Upper lobe of left lung (tissue), 6 donors: ENCODE measurements at places on chromosomes 4 and X. TPM values are rescaled to one million over a fixed set of nuclear protein-coding genes. Genes with fewer than 3 reads are reported as not detected.

DNA sequence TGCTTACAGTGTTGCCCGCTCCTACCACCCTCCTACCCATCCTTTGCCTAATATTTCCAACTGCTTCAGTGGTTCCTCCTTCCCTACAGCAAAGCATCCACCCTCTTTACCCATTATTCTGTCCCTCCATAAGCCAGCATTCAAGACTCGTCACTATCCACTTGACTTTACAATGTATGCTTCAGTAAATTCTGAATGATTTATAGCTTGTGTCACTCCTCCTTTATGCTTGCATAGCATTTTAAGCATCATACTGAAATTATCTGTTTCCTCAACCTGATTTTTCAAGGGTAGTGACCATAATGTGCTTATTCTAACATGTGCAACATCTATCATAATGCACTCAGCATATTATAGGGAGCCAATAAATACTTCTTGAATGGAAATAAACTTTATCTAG, 365.5 kb downstream of the RAB28 start:
- DNase-seq = no peak

GRCh38 chr4:38131371-38132091, 171.3 kb downstream of the PTTG2 start:
- DNase-seq = no peak

The LONRF3 gene
- total RNA-seq = 61.6 TPM

- DNase-seq = no peak
These were observed 31.6 kb upstream of the CLNK start for GRCh38 chr4:10716163-10716562.

DNA sequence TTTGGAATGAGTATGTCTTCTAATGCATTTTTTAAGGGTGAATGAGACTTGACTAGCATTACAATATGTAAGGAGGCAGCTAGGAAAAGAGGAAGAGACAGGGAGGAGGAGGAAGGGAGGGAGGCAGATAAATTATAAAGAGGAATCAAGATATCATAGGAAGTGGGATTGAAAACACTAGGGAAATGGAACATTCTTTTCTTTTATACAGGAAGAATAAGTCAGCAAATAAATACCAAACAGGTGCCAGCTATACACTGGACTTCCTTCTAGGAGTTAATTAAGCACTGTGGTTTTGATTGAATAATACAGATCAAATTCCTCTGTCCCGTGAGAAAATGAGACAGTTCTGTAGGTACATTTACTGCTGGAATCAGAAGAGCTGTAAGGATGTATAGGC, 78.6 kb downstream of the PACRGL start:
- no peak for DNase-seq

The C4orf50 gene
- total RNA-seq = 1.3 TPM

GRCh38 chr4:1177274-1178141, 5.1 kb upstream of the SPON2 start:
- DNase-seq = peak; percentile 24

GRCh38 chr4:93436000-93436626, 392.4 kb upstream of the ATOH1 start:
- DNase-seq = no peak

The FGFR3 gene
- total RNA-seq = 18.5 TPM

The XAGE3 gene
- not detected for total RNA-seq

DNA sequence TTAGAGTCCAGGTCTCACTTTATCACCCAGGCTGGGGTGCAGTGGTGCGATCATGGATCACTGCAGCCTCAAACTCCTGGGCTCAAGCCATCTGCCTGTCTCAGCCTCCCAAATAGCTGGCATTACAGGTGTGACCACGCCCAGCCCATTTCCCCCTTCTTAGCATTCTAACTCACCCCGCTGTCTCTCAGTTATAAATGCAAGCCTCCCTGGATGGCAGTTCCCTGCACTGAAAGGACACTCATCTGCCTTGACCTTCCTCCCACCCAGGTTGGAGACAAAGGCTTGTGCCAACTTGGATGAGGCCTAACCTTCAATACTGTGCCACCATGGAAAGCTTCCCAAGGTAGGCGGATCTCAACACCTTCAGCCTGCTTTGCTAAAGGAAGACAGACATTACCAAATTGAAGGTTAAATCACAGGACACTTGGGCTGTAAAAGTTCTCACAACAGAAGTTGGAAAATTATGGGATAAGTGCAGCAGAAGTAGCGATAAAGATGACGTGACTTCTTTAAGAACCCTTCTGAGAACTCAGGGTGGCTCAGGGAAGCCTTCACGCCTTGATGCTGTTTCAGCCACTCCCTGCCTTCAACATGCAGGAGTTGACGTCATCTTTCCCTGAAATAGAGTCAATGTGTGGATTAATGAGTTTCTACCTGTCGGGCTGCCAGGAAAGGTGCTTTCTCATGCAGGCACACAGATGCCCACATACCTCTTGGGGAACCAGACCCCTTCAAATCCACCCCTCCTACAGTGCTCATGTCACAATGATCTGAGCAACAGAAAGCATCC, 10.6 kb upstream of the GPM6B start:
- no peak for DNase-seq

- DNase-seq = no peak
These were observed 100.2 kb downstream of the TSPAN7 start for GRCh38 chrX:38661561-38661960.

The SLC6A8 gene
- total RNA-seq = 5.8 TPM

The BMP3 gene
- 8.8 TPM for total RNA-seq

The MTTP gene
- 0.22 TPM for total RNA-seq

DNA sequence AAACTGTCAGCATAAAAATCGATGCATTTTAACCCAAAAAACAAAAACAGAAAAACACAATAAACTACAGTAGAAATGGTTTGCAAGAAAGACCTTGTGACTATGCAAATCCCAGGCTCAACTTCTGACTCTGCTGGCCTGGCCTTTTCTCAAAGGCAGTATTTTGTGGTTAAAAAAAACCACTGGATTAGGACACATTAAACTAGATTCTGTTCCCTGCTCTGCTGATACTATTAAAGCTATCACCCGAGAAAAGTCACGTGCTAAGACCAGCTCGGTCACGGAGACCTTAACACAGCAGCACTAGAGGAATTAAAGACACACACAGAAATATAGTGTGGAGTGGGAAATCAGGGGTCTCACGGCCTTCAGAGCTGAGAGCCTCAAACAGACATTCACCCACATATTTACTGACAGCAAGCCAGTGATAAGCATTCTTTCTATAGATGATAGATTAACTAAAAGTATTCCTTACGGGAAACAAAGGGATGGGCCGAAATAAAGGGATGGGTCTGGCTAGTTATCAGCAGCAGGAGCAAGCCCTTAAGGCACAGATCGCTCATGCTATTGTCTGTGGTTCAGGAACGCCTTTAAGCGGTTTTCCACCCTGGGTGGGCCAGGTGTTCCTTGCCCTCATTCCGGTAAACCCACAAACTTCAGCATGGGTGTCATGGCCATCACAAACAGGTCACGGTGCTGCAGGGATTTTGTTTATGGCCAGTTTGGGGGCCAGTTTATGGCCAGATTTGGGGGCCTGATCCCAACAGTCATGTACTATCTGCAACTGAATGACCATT, 16.1 kb downstream of the CBR4 start:
- DNase-seq = no peak

DNA sequence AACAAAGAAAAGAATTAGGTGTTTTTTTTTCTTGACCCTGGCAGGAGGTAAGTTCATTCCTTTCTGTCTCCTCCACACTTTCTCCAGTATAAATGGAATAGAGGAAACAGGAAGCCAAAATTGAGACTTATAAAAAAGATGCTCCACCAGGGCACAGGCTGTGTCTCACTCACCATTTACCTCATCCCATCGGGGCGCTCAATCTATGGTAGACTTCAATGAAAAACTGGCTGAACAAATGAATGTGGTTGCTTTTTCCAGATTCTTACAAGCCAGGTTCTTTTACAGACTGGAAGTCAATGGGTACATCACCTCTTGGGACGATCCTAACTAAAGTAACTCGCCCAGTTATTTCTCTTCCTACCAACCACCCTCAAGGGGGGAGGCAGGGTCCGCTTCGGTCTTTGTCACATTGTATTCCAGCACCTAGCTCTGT, 685 bp downstream of the COMMD8 start:
- no peak for DNase-seq

GRCh38 chrX:83022020-83022419, 486.1 kb upstream of the POU3F4 start:
- no peak for DNase-seq

The TEX11 gene
- not detected for total RNA-seq

The F8 gene
- total RNA-seq = 47.1 TPM

DNA sequence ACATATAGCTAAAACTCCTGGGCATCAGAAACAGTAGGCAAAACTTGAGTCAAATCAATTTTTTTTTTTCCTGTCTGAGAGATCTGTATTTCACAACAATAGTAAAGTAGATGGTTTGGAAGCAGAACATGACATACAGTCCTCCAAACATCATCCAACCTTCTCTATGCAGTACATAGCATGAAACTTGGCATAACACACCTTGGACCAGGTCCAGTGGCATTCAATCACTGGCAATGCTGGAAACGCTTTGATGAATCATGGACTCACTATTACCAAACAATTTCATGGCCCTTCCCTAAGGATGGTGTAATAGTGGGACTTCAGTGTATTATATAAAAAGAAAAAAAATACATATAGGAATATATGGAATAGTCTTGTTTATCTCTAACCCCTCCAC, 154.6 kb downstream of the FMR1NB start:
- DNase-seq = no peak

DNA sequence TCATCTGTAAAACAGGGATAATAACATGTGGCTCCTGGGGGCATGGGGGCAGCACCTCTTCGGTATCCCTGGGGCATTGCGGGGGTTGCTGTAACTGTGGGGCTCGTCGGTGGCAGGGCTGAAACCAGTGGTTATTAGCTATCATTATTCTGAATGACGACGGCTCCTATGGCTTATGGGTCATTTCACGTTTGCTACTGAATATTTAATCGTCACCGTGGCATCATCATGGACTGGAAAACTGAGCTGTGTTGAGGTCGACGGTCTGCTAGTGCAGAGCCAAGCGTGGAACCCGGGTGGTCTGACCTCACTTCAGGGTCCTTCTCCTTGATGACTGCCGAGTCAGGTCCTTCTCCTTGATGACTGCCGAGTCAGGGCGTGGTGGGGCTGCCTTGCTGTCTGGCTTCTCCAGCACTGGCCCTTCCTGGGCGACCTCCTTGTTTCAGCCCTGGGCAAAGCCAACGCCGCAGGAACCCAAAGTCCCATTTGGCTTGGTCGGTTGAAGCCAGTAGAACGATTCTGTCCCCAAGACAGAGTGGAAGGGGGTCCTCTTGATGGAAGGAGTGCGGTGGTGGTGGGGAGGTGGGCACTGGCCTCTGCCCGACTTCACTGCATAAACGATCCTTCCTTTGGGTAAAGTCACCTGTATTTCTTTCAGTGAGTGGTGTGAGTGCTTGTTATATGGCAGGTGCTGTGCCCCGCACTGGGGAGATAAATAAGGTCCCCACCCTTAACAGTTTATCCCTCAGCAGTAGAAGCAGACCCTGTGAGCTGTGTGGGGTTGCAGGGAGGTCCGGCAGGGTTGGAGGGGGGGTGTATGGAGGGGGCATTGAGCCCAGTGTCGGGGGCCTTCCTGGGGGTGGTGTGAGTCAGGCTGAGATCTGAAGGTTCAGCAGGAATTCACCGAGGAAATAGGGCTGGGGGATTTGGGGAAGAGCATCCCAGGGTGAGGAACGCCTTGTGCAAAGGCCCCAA, 40.8 kb downstream of the PSAPL1 start:
- DNase-seq = no peak

DNA sequence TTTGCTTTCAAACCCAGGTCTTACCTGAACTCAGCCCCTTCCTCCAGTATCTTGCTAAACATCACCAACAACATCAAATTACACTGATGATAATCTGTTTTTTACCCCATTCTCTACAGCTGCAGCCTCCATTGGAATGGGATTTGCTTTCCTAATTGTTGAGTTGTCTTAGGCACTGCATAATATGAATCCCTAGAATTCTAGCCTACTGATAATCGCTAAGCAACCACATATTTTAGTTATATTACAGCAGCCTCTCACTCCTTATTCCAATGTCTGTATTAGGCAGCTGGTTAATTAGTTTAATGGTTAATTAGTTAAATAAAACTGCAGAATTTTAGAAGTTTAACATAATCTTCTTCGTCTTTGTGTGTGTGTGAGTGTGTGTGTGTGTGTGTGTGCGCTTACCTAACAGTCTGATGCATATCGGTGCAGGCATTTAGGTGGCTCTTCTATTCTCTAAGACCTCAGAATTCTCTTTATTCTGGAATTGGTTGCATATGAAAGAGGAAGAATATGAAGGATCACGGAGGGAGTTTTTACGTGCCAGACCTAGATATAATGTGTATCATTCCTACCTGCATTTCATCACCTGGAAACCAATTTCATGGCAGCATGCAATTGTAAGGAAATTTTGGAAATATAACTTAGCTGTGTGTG, 5.3 kb upstream of the COMMD8 start:
- no peak for DNase-seq

- no peak for DNase-seq
These were observed 190.7 kb downstream of the ZNF674 start for GRCh38 chrX:46354481-46354880.

DNA sequence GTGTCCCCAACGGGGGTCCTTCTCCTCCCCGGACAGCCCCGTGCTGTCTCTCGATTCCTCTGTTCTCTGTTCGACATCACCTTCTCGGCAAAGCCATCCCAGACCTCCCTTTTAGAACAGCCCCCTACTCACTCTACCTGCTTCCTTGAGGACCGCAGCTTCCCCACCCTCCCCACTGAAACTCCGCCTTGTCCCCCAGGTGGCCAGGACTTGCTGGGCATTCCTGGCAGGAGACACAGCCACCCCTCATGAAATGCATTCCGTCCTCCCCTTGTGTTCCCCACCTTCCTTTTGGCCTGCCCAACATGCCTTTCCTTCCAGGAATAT, 34.8 kb upstream of the GPR78 start:
- DNase-seq = no peak

The MUC7 gene
- not detected for total RNA-seq

- DNase-seq = no peak
These were observed 92.9 kb upstream of the TNIP3 start for GRCh38 chr4:121256887-121257466.

DNA sequence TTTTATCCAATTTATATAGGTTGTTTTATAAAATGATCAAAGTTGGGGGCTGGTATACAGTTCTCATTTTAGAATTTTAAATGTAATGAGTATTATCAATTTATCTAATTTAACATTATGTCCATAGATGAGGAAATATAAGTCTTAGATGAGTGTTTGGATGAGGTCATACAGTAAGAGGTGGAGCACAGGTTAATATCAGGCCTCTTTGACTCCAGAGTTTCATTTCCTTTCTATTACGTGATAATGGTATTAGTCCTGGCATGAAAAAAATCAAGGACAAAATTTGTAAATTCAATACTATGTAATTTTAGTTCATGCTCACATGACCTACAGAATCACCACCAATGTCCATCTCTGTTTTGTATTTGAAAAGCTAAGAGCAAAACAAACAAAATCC, 269.8 kb downstream of the FSTL5 start:
- no peak for DNase-seq

DNA sequence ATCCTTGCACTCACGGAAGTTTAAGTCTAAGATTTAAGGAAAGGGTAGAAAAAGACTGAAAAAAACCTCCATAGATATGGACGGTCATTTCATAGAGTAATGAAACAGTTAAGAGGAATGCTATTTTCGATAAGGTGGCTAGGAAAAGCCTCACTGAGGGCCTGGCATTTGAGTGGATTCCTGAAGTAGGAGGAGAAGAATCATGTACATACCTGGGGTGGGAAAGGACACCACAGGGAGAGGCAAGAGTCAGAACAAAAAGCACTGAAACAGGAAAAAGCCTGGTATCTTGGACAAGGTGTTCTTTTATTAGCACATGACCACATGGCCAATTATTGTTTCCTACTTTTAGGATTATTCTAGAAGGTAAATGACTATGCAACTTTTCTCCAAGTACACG, 547.2 kb upstream of the DIPK2B start:
- DNase-seq = no peak
